ENCODE measurements at places on chromosomes 13 and 19.

GRCh38 chr19:9901642-9902041 is 34.7 kb downstream of the OLFM2 start:
- no peak for DNase-seq

- DNase-seq: no peak
Measured at GRCh38 chr13:60691268-60691667, 294.2 kb downstream of the TDRD3 start.

GRCh38 chr19:44590245-44591059 is 22.9 kb upstream of the IGSF23 start:
- no peak for DNase-seq

- DNase-seq: no peak
Measured at GRCh38 chr13:101190337-101190736, 226.0 kb downstream of the NALCN start.

DNA sequence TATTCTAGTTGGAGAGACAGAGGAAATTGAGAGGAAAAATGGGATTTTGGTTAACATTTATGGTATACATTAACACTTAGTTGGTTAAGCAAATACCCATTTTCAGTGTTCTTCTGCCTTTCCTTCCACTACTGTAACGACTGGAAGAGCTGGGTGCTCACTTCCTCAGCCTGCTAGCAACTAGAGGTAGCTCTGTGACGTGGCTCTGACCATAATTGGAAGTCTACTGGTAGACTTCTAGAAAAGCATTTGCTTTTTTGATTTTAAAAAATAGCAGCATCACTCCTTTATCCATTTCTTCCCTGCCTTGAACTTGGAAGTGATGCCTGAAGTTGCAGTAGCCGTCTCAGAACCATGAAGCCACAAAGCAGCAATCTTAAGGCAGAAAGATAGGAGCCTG is 15.9 kb downstream of the NHLRC3 start:
- DNase-seq: no peak

GRCh38 chr13:98097749-98098148 is 45.1 kb upstream of the FARP1 start:
- DNase-seq: no peak

DNA sequence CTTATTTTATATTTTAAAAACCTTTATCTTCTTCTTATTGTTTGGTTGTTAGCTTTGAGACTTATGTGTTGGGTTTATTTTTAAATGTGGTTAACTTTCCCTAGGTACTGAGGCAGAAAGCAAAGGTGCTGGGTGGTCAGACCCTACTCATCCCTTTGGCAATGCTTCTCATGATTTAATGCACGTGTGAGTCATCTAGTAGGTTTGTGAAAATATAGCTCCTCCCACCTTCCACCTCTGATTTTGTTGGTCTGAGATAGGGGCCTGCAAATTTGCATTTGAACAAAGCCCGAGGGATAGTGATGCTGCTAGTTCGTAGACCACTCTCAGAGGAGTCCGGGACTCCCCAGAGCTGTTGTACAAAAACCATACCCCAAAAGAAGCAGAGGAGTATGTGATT is 771.3 kb upstream of the ARGLU1 start:
- DNase-seq: no peak

- no peak for DNase-seq
Measured at GRCh38 chr19:47637550-47637949, 28.6 kb downstream of the BICRA start.

DNA sequence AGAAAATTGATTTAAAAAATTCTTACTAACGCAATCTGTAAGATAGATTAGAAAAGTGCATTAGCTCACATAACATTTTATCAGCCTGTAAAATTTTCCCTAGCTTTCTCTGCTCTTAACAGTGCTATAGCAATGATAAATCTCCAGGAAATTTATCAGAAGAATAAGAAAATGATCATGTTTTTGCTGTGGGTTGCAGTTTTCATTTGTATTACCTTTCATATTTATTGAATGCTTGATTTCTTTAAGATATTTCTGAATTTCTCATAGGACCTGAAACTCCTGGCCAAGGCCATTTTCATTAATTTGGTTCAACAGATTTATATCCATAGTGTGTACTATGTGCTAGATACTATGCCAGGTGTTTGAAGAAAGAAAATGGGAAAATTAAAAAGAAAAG is 130.3 kb upstream of the STARD13 start:
- no peak for DNase-seq

DNA sequence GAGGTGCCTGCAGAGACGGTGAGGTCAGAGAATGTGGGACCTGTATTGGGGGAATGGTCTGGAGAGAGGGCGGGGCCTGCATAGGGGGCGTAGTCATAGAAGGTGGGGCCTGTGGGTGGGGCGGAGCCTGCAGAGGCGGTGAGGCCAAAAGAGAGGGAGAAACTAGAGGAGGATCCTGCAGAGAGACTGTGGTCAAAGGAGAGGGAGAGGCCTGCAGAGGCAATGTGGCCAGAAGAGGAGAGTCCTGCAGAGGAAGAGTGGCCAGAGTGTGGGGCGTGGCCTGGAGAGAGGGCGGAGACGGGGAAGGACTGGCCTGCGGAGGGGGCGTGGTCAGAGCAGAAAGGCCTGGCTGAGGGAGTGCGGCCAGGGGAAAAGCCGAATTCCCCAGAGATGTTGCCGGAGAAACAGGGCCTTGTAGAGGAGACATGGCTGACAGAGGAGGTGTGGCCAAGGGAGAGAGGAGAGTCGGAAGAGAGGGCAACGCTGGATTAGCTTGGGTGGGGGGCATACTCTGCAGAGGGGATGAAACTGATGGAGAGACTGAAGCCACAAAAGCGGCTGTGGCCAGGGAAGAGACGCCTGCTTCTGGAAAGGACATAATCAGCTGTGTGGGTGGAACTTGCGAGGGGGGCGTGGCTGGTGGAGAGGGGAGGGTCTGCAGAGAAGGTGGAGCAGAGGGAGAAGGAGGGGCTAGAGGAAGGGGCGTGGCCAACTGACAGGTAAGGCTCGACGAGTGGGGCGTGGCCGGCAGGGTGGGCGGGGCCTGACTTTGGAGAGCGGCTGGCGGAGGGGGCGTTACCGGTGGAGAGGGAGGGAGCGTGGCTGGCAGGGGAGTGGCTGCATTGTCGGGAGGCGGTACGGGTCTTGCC is 2.5 kb downstream of the PRR36 start:
- DNase-seq: no peak

GRCh38 chr13:47188802-47189201 is 291.9 kb upstream of the HTR2A start:
- no peak for DNase-seq

- no peak for DNase-seq
Measured at GRCh38 chr13:33296793-33297425, 11.4 kb upstream of the STARD13 start.

DNA sequence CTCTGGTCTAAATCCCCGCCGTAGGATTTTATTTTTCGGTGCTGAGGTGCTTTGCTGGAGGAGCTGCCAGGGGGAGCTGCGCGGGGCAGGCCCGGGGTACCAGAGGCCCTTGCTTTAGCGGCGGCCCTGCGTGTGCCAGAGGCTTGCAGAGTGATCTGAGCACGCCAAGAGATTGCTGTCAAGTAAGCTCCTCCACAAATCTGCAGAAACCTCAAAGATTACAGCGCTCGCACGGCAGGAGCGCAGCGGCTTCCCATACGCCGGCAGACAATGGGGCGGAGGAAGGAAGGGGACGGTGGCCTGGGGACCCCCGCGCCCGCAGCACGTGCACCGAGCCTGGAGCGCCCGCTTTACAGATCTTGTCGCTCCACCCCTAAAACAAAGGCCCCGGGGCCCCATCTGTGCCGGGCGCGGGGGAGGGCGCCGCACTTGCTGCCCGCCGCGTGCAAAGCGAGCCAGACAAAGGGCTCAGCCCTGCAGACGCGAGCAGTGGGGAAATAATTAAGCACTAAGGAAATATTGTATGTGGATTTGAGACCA is 9.1 kb upstream of the C19orf12 start:
- no peak for DNase-seq

GRCh38 chr19:1324806-1325567 is 39.3 kb downstream of the EFNA2 start:
- peak; percentile 34 for DNase-seq

GRCh38 chr19:49422407-49423070 is 702 bp downstream of the PTH2 start:
- DNase-seq: no peak

- DNase-seq: no peak
Measured at GRCh38 chr13:29730253-29730652, 120.2 kb downstream of the UBL3 start.

- DNase-seq: no peak
Measured at GRCh38 chr19:2774083-2774679, 8.9 kb downstream of the SGTA start.

DNA sequence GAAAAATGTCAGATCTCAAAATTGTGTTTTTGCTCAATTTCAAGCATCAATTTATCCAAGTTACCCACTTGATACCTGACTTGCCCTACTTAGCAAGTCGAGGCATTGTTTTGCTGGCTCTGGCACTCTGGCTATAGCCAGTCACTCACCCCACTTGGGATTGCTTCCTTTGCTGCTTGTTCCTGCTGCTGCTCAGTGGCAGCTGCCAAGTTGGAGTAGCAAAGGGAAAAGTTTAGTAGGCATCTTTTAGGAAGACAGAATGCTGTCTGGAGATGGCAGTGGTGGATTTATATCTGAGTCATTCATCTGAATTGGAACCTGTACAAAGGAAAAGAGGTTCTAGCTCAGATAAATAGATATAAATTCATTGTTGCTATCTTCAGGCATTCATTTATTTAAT is 41.2 kb downstream of the PCCA start:
- DNase-seq: no peak

DNA sequence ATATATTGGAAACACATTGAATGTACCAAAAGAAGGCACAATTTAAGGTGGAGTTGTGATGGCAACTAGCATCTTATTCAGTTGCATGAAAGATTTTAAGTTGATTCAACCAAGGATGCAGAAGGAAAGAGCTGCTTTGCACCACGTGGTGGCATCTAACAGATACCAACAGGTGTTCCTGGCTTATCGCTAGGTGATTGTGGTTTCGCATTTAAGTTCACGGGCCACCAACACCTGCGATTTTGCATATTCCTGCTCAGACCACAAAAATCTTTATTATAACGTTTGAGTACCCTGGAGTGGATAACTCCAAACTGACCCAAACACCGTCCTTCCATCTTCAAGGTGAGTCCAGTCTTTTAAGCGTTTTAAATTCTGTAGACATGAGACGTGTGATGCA is 45.3 kb downstream of the RGCC start:
- DNase-seq: no peak

GRCh38 chr13:63696055-63696454 is 2280.4 kb upstream of the PCDH20 start:
- DNase-seq: no peak

DNA sequence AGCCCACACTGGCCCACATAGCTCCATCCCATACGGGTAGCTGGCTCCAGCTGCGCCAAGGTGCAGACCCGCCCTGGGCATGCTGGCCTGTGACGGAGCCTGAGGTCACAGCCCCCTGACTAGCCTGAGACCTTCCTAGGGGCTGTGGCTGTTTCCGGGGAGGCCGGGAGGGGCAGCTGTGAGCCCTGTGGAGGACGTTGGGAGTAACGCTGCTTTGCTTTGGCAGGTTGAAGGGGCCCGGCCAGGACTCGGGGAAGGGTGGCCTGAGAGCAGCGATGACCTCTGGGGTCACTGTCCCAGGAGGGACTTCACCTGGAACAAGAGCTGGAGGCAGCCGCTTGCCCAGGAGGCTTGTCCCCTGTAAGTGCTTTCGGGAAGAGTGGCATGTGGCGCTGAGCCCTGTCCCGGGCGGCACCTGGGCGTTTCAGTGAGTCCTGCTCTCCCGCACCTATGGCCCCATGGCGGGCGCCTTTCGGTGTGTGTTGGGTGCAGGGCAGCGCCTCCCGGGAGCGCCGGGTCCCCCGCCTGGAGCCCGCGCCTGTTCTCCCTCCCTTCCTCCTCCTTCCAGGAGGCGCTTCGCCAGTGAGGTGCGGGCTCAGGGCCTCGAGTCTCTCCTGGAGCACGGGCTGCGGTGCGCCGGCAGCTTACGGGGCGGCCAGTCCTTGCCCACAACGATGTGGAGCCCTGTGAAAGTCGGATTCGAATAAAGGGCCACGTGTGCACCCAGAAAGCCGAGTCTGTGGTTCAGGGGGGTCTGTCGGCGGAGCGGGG is 1.1 kb upstream of the FAM174C start:
- no peak for DNase-seq

DNA sequence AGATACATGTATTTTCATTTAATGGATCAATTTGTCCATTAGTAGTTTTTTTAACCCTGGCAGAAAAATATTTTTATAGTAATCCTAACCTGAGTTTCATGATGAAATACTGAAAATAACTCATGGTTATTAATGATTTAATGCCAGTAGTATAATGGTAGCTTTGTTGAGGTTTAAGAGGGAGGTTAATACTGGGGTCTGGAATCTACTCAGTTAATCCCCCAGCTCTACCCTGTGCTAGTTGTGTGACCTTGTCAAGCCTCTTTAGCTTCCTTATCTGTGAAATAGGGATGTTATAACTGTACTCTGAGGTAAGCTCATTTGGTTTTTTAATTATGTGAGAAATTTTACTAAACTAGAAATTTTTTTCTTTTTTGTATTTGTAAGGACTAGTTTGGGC is 122.5 kb downstream of the TDRD3 start:
- DNase-seq: no peak

All from NCI-H1417 treated with DMSO at 0.1 percent for 48 hours (cell line).